ENCODE measurements at places on chromosomes 7 and 10.

- DNase-seq = no peak
These were observed 109.0 kb downstream of the JCAD start for GRCh38 chr10:29950391-29950790.

DNA sequence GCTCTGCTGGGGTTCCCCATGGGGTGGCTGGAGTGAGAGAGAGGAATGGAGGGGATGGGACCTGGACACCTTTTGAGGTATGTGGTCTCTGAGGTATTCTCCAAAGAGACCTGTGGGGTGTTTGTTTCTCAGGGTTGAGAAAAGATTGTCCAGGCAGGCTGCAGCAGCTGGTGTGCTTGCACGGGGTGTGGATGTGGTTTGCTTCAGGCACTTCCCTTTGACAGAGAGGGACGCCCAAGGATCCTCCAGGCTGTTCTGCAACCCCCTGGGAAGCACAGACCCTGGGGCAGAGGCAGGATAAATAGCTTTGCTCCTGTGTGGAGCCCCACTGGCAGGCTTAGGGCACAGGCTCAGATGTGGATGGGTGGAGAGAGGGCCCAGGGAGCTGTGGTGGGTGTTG lies 115.1 kb upstream of the AGK start:
- no peak for DNase-seq

DNA sequence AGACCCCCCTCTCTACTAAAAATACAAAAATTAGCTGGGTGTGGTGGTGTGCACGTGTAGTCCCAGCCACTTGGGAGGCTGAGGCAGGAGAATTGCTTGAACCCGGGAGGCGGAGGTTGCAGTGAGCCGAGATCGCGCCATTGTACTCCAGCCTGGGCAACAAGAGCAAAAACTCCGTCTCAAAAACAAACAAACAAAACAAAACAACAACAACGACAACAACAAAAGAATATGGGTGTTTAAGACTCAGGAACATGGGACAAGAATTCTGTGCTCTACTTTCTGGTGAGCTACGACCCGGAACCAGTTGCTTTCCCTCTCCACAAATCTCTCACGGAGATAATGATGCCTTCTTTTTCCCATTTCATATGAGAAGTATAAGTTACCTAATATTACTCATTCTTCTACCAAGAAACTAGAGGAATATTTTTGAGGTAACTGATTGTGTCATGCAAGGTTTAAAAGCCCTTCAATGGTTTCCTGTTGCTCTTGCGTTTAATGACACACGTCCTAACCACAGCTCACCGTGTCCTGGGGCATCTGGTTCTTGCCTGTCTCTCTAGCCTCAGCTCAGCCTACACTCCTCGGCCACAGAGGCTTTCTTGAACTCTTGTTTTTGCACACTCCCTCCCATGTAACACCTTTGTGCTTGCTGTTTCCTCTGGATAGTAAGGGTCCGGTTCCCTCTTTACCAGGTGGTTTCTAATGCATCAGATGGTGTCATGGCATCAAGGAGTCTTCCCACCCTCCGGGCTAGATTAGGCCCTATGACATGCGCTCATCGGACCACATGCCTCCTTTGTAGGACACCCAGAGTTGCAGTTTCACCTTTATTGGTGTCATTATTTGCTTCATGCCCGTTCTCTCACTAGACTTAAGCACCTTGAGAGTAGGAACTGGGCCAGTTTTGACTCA lies 67.5 kb downstream of the PFKFB3 start:
- DNase-seq = no peak

DNA sequence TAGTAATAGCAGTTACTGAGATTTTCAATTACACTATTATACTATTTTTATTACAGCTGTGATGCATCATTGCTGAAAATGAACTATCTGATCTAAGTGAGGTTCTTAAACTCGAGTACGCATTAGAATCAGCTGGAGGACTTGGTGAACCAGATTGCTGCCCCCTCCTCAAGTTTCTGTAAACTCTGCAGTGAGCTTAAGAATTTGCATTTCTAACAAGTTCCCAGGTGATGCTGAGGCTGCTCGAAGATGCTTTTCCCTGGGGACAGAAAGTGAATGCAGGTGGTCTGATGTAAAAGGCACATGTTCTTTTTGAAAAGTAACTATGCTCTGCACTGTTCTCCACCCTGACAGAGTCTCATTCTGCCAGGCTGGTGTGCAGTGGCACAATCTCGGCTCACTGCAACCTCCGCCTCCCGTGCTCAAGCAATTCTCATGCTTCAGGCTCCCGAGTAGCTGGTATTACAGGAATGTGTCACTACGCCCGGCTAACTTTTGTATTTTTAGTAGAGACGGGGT lies 12.5 kb downstream of the RNF133 start:
- no peak for DNase-seq

- no peak for DNase-seq
These were observed 39.6 kb downstream of the ABCB1 start for GRCh38 chr7:87561102-87561501.

DNA sequence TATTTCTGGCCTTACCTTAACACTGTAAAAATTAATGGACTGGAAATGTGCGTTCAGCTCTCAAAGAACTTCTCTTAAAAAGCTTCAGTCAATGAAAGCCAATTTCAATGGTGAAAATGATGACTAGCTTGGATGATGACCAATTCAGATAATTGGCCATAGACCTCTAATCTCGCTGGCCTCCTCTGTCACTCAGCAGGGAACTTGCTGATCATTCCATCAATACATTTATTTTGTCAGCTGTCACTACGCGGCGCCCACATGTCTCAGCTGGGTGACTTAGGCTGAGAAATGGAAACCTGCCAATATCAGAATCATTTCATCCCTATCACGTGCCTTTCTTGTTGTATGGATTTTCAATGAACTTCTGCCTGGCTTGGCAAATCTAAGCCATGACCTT lies 673.0 kb upstream of the AUTS2 start:
- no peak for DNase-seq

DNA sequence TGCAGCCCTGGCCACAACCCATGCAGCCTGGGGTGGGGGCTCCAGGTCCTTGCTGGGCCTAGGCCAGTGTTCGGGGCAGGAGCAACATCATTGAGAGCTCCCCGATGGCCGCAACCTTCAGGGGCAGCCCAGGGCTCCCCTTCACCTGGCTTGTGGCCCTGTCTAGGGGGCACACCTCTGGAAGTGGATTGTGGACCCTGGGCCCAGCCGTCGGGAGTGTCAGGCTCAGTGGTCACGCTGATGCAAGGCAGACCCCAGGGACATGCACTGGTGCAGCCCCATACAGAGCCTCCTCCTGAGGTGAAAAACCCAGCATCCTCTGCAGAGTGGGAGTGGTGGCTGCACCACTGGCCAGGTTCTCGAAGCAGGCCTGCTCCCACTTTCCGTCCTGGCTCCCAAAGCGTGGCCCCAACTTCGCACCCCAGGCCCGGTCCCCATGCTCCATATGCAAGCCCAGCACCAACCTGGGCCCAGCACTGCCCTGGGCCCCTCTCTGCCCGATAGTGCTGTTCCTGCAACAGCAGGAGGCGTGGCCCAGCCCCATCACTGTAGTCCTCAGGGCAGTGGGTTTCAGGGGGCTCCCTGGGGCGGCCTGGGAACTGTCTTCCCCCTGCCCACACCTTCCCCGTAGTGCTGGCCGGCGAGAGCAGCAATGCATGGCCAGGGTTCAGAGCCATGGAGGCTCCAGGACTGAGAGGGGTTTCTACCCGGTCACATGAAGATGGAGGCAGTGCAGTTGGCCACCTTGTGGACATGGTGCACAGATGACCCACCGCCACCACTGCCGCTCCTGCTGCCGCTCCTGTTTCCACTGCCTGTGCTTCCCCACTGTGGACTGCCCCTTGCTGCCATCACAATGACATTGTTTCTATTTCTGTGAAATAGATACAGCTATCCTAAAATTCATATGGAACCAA lies 303.9 kb upstream of the NRG3 start:
- no peak for DNase-seq

DNA sequence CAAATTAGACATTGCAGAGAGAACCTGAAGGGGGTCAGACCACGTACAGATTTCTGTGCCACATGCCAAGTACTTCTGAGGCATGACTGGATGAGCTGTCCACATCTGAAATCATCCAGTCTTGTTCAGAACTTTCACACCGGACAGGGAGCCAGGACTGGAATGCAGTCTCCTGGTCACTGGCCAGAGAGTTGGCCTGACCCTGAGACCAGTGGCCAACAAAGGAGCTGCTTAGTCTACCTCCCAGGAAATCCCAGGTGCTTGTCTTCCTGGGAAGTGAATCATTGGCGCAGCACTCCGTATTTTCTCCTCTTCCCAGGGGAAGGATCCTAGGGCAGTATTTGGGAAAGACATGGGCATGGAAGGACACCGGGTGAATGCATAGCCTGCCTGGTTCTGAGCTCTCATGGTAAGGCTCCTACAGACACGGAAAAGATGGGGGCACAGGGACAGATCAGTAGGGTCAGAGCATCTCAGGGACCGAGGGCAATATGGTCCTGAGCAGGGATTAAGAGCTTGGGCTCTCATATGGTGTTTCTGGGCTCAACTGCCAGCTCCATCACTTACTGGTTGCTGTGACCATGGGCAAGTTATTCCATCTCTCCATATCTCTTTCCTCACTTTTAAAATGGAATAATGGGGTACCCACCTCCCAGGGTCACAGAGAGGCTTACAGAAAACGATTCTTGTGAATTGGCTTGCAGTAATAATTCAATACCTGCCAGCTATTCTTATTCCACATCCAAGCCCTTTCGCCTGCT lies 1.3 kb upstream of the SCD start:
- no peak for DNase-seq

DNA sequence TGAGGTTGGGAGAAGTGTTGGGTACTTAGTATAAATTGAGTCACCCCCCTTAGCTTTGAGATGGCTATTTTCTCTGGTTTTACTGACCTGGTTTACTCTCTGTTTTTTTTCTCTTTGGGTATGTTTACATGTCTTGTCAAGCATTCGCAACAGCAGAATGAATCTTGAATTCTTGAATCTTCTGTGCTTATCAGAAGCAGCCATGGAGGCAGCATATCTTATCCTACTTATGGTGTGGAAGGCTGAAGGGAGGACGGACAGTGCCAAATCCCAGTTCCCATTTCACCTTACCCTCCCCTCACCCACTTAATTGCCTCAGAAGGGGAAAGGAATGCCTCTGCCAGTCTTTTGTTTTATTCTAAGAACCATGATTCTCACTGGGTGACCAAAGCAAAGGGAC lies 3.7 kb downstream of the SND1 start:
- DNase-seq = no peak

DNA sequence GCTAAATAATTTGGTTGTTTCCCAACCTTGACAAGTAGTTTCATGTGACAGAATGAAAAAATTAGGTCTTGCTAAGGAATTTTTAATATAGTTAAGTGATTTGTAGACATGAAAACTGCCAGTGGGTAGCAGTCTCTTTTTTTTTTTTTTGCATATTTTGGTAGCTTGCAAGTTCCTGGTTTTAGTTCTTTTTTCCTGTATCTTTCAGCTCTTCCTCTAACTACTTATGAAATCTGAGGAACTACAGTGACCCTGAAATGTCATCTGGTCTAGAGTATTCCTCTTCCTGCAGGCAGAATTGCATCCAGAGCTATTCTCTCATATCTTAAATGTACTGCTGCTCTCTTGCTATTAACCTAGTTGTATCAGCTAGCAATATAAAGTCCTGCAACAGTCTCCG lies 160.4 kb downstream of the HDAC9 start:
- no peak for DNase-seq

GRCh38 chr10:29598851-29599311 lies 35.9 kb downstream of the SVIL start:
- no peak for DNase-seq

DNA sequence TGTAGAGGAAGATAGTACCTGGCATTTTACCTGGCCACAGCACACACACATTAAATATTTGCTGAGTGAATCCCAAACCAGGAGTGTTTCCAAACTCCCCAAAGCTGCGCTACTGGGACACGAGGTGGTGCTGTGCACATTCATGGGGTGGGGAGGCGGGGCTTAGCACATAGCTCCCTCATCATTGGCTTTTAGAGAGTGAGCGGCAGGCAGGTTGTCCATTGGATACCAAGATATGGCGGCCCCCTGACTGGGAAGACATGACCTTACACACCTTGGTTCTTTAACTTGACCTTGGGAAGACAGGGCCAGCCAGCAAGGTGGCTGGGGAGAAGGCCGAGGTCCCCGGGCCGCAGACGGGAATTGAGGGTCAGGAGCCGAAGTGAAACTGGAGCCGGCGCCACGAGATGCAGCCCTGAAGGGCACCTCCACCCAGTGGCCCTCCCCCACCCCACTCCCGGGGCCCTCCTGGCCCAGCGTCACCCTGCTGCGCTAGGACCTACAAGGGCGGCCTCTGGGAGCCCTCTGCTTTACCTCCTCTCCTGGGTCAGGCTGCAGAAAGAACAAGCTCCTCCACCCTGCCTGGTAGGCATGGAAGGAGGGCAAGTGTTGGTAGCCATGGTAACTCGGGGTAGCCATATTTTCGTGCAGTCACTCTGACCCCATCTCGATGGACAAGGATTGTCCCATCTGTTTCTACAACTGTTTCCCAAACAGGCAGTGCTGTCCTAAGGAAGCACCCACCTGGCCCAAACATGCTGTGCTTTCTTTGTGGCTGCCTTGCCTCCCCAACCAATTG lies 24.0 kb downstream of the TMEM176A start:
- DNase-seq = no peak

- DNase-seq = no peak
These were observed 4.9 kb upstream of the CALCR start for GRCh38 chr7:93579431-93579830.

DNA sequence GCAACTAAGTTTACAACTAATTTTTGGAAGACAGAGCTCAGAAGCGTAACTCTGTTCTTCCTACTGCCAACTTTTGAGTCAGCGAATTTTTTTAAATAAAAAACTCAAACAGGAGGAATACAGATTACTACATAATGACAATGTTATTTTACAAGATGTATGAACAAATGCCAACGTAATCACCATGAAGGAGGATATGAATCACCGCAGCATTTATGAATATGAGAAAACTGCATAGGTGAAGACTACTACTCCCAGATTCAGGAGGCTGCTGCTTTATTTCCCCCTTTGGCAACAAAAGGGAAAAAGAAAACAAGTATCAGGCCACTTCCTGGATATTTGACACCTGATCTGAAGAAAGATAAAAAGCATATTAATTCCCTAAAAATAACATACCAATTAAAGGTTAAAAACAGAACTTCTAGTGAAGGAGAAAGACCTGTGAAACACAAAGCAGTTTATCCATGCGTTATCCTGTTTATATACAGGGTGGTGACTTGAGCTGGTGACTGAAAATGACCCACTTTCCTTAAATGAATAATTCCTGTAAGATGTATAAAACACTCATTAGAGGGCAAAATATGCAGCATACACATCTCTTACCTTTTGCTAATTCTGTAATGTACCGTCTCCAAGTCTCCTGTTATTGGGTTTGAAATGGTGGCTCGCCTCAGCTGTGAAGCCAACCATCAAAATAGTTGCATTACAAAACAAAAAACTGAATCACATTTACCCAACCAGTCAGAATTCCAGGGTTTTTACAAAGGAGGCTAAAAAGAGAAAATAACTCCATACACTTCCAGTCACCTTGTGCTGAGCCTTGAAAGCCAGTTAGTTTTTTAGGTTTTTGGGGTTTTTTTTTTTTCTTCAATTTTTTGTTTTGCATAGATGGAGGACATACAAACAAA lies 52.0 kb downstream of the P4HA1 start:
- no peak for DNase-seq

- DNase-seq = no peak
These were observed 28.7 kb downstream of the SLC29A3 start for GRCh38 chr10:71347587-71348395.

- no peak for DNase-seq
These were observed 18.4 kb upstream of the MAP3K8 start for GRCh38 chr10:30415593-30415992.

All from activated naive CD4-positive, alpha-beta T cell (primary cell).